ENCODE measurements at places on chromosomes 6 and 20.

GRCh38 chr6:105791179-105791578 lies 295.0 kb upstream of the PRDM1 start:
- DNase-seq: no peak

DNA sequence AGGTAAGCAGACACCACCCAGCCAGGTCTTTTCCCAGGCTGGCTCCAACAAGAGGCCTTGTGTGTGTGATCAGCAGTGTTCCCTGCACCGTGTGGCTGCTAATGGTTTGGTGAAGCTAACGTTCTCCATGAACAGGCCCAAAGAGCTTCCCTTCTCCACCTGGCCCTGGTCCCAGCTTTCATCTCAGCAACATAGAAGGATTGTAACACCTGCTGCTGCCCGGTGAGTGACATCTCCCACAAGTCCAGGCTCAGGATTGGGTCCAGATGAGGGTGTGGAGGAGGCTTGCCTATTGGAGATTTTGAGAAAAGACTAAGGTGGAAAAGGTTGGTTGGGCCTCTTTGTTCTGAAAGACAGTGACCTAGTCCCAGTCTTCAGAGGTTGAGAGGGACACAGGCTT lies 89.6 kb downstream of the TMEM242 start:
- no peak for DNase-seq

DNA sequence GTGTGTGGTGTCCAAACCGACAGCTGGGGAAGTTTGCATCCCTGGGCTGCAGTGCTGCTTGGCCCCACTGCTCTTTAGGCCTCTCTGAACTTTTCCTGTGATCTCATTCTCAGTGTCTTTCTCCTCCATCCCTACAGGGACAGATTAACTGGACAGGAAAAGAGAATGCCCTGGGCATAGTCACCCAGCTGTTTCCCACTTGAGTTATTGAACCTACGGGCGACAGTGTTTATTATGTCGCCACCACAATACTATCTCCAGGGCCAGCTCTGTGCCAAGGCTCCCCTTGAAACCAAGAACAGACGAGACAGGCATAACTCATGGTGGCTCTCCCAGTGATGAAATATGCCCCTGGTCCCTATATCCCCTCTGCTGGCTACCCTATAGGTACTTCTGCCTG lies 147.8 kb upstream of the EPHA7 start:
- DNase-seq: peak; percentile 10

DNA sequence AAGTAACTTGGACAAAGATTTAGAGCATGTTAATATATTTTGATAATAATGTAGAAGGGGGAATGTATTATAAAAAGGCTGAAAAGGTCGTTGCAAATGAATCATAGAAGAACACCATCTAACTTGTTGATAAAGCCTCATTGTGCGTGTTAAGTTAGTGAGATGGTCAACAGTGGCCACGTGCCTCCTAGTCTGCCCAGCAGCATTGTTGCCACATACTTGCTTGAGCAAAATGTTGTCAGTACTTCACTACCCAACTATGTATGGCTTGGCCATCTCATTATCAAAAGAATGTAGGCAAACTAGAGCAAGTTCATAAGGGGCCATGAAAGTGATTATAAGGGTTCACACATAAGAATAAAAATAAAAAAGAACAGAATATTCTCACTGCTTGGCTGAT lies 84.6 kb downstream of the PHACTR1 start:
- DNase-seq: no peak

- DNase-seq: peak; percentile 38
These were observed 1.5 kb downstream of the TBCC start for GRCh38 chr6:42744351-42744893.

DNA sequence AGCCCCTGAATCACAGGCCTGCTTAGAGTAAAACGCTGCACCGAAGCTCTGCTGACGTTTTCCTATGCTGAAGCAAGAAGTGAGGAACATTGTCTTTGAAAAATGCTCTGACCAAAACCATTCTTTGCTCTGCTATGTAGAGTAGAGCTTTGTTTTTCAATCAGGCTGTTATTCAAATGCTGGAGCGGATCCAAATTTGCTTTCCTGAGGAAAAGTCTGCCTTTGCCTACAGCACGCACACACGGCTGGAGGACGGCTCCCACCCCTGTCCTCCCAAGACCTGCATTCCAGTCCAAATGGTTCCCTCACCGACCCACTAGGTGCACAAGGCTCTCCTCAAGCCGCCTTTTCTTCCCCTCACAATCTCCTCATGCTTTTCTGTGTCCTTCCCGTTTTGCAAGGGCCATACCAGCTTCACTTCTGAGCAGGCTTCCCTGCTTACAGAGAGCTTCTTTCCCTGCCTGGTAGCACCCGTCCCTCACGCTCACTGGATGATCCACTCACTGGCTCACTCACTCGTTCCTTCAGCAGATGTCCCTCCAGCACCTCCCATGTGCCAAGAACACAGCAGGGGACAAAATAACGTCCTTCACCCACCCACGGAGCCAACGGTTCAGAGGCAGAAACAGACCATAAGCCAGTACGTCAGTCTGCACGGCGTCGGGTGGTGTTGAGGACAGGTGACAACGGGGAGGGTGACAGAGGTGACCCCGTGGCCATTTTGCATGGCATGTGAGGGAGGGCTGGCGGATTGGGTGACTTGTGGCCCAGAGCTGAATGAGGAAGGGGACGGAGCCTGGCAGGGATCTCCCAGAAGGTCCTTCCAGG lies 137.9 kb upstream of the NEDD9 start:
- no peak for DNase-seq

- peak; percentile 91 for DNase-seq
These were observed 32.4 kb downstream of the PHACTR1 start for GRCh38 chr6:12748815-12749521.

DNA sequence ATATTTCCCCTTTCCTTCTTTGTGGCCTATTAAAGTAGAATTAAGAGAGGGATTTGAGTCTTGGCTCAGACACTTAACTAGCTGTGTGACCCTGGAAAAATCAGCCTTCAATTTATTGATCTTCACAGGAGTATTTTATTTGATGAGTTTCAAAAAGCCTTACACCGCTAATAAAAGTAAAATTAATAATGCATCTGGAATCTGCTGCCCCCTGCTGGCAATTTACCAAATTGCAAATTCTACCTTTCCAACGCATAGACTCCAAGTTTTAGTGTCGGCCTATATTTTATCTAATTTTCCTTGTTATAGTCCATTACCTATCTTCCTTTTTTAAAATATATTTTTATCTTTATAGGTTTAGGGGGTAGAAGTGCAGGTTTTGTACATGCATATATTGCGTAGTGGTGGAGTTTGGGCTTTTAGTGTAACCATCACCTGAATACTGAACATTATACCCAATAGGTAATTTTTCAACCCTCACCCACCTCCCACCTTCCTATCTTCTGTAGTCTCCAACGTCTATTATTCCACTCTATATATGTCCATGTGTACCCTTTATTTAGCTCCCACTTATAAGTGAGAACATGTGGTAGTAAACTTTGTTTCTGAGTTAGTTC lies 46.3 kb downstream of the GOPC start:
- DNase-seq: peak; percentile 63

GRCh38 chr6:8499540-8499939 lies 64.2 kb upstream of the SLC35B3 start:
- no peak for DNase-seq

GRCh38 chr6:56378966-56379585 lies 131.7 kb upstream of the COL21A1 start:
- DNase-seq: no peak

DNA sequence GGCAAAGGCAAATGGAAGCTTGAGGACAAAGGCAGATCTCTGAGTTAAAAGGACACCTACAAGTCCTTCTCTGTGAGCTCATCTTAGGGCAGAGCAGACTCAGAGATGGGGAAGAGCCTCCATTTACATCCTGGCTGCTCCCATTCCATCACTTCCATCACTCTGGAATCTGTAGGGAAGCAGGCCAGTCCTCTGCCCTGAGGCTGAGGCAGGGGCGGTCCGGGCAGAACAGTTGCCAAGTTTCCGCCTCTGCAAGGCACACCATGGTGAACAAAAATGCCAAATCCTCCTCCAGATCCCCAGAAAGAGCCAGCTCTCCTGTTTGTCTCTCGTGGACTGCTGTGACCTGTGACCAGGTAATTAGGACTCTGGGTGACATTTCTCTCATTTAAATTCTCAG lies 209.6 kb upstream of the SSTR4 start:
- DNase-seq: no peak

DNA sequence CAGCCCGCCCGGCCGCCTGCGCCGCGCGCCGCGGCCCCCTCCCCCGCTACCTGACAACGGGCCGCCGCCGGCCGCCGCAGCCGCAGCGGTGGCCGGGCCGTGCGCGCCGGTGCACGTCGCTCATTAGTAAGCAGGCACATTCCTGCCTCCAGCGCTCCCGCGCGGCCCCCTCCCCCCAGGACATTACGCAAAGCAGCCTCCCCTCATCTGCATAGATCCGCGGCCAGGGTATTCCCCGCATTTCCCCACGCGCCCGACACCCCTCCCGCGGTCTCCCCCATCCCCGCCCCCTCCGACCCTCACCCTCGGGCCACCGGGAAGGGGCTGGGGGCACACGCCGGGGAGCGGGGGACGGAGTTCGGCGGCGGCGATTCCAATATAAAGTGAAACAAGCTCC lies at the start of gene HIVEP2:
HIVEP2 (minus strand) TSS at position 128 of the 397 bp plus-strand sequence. CDS start 170,438 bp downstream, outside the sequence.
- DNase-seq: peak; percentile 75

DNA sequence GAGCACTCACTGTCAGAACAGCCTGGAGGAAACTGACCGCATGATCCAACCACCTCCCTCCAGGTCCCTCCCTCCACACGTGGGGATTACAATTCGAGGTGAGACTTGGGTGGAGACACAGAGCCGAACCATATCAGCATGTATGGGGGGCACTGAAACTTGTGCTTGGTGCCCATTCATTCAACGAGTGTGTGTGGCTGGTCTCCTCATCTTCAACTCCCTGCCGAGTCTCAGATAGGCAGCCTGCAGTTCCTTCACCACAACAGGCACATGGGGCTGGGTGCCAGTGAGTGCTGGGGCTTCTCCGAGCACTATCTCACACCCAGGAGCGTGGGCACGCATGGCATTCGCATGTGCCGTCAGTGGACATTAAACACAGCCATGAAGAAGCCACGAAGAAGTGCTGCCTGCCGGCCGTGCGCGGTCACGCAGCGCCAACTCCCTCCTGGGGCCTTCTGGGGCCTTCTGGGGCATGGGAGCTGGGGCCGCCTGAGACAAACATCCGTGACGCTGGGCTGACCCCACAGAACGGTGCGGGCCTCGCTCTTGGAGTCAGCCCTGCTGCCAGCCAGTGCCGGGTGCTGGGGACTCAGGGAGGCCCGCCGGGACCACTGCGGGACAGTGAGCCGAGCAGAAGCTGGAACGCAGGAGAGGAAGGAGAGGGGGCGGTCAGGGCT lies 714 bp upstream of the RTEL1 start:
- no peak for DNase-seq

- no peak for DNase-seq
These were observed 15.4 kb downstream of the PNISR start for GRCh38 chr6:99409672-99410071.

- DNase-seq: no peak
These were observed 30.5 kb downstream of the CNKSR3 start for GRCh38 chr6:154479771-154480639.

DNA sequence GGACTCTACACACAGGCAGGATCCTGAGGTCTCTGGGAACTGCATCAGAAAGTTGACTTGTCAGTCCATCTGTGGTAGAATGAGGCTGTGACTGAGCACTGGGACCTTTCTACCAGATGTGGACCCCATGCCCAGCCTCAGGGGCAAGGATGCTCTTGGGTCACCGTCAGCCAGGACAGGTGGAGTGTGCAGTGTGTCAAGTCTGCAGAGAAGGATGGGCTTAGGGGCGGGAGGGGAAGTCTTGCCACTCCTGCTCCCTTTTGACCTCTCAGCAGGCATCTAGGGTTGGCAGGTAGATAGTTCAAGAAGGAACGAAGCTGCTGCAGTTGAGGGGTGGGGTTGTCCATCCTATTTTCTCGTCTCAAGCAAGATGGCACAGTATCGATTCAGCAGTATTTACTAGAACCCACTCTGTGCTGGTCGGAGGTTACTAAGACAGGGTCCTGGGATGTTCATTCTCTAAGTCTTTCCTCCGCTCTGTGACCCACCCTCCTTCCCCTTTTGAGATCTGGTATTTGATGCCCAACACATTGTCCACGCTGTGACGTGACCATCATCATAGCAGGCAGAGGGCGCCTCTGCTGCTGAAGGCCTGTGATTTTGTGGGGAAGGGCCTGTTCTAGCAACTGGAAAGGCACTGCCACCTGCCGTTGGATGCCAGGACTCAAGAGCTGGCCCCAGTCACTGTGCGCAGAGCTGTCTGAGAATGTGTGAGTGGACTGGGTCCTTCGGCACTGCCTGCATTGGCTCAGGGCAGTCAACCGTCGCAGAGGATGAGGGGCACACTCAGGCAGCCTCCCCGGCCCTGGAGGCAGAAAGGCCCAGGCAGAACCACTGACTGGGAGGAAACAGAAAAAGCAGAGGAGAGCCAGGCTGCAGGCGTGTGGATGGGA lies 23.2 kb downstream of the RBCK1 start:
- peak; percentile 55 for DNase-seq

DNA sequence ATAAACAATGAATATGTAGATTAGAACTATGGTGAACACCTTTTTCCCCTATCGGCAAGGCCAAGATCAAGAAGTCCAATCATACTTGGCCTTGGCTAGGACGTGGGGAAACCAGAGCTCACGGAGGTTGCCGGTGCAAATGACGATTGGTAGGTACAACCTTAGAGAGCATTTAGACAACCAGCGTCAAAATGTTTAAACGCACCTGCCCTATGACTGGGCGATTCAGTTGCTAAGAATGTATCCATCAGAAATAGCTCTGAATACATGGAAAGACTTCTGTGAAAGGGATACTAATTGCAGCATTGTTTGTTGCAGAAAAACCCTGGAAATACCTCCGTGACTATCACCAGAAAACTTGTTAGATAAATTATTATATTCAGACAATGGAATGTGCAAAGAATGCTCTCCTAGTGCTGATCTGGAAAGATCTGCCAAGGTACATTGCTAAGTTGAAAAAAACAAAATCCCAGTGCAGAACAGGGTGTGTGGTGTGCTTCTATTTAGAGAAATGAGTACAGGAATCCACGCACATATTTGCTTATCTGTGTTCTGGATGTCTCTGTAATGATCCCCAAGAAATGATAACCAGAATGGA lies 48.0 kb upstream of the PTPN1 start:
- no peak for DNase-seq

DNA sequence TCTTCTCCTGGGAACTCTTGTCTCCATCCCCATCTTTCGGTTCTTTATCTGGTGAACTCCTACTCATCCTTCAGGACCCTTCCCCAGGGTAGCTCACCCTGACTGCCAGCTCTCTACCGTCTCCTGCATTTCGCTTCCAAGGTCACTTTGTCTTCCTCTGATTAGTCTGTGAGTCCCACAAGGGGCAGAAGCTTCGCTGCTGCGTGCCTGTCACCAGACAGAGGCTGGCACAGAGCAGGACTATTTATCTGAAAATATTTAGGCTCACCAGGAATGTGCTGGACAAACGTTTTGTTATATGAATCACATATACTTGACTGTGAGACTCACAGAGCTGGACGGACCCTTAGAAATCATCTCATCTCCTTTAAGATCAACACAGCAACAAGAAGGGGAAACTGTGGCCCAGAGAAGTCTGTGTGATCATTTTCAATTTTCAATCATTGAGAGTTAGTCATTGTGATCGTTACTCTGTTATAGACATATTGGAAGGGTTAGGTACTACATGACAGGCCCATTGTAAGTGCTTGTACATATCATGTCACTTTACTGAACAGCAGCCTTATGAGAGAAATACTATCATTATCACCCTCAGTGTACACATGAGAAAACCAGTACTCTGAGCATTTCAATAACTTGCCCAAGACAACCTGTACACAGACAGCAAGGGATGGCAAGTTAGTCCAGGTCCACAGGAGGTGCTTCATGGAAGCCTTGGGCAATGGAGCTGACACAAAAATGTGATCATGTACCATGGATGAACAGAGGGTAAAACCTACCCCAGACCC lies 51.4 kb downstream of the JPH2 start:
- no peak for DNase-seq

Measured in NCI-H1417 (cell line).